ENCODE measurements at places on chromosomes 3 and 15.
A peak's percentile ranks its signal among the peaks of the same experiment; 100 is the strongest.

DNA sequence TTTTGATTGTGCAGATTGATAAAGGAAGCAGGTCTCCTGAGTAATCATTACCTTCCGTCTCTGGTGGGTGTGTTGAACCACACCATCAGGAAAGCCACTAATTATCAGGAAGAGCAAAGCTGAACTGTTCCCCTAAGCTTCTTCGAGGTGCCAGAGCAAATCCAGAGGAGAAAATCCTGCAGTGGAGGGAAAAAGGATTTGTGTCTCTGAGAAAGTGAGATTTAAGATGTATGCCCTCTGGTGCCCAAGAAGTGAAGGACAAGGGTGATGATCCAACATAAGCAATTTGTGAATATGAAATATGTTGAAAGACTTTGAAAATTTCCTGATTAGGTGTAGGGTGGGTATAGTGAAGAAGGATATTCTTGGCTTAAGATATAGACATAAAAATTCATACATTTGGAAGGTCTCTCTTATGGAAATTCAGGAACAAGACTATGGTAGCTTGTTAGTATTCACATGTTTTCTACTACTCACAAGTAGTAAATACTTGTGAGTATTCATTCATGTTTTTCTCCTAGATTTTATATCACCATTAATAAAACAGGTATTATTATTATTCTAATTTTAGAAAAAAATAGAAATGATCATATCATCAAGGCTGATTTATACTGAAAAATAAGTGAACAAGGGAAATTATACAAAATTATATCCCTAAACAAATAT, 34.8 kb downstream of the COMMD2 start:
- no peaks in the 10 kb centered on the region for H3K36me3 ChIP-seq
- H3K4me1 ChIP-seq, result no peaks in the 10 kb centered on the region
- DNase-seq, result no peak
- H3K27ac ChIP-seq, result no peak overlapping the region
- H3K27me3 ChIP-seq, result no peaks in the 10 kb centered on the region

DNA sequence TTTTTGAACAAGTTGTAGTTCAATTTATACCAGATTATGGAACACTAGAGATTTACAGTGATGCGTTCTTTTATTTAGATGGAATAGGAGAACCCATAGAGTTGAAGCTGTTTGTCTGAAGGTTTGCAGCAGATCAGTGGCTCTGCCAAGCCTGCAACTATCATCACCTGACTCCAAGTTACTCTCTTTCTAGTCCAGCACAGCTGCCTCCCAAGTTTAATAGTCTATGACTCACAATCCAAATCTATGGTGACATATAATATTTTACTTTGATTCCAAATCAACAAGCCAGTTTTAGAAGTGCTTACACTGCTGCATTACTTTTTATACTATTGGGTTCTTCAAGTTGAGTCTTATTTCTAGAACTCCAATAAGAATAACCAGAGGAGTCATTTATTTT, 400.4 kb downstream of the LPP start:
- peaks cover 11% of the 10 kb centered on the region for H3K36me3 ChIP-seq
- H3K27me3 ChIP-seq, result no peaks in the 10 kb centered on the region
- peaks cover 18% of the 10 kb centered on the region for H3K4me1 ChIP-seq

- H3K4me1 ChIP-seq, result peaks cover 34% of the 10 kb centered on the region
- H3K36me3 ChIP-seq, result peaks cover 2% of the 10 kb centered on the region
- DNase-seq, result no peak
- no peaks in the 10 kb centered on the region for H3K27me3 ChIP-seq
Observed at GRCh38 chr15:64311566-64311965, 44.4 kb downstream of the CSNK1G1 start.

DNA sequence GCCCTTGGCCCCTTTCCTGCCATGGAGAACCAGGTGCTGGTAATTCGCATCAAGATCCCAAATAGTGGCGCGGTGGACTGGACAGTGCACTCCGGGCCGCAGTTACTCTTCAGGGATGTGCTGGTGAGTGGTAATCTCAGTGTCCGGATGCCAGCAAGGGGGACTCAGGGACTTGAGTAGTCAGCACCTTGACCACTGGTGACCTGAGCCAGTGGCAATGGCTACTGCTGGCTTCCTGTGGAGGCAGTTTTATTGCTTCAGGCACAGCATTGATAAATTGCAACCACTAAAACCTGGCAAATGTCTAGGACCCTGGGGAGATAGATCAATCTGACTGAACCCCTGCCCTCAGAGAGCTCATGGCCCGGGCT, 830 bp downstream of the MAP2K5 start:
- no peak for DNase-seq
- H3K27me3 ChIP-seq, result no peaks in the 10 kb centered on the region
- peaks cover 13% of the 10 kb centered on the region for H3K36me3 ChIP-seq
- peak overlapping the region; percentile 99 for H3K27ac ChIP-seq
- H3K4me3 ChIP-seq, result peak overlapping the region; percentile 95

DNA sequence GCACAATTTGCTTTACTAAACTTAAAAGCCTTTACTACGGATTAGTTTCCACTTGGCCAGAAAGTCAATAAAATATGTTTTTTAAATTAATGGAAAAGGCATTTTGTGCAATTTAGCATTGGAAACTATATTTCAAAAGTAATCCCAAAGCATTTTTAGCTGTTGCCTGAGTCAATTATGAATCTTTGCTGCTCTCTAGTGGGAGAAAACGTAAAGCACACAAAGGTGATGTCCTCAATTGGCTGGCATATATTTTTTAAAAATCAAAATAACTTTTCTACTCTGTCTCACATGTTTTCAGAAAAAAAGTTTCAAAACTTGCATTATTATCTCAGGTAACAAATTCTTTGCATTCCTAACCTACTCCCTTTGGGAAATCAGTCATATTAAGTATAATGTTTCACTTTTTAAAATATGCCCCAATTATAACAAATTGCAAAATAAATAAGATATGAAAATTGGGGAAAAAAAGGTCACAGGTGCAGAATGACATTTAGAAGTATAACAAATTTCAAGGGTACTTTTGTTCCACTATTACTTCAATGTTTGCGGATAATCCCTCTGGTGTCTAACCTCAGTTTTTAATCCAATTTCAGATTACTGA, 47.2 kb upstream of the TEX55 start:
- no peaks in the 10 kb centered on the region for H3K4me1 ChIP-seq
- H3K27me3 ChIP-seq, result no peaks in the 10 kb centered on the region
- H3K4me3 ChIP-seq, result no peak overlapping the region
- no peak for DNase-seq

DNA sequence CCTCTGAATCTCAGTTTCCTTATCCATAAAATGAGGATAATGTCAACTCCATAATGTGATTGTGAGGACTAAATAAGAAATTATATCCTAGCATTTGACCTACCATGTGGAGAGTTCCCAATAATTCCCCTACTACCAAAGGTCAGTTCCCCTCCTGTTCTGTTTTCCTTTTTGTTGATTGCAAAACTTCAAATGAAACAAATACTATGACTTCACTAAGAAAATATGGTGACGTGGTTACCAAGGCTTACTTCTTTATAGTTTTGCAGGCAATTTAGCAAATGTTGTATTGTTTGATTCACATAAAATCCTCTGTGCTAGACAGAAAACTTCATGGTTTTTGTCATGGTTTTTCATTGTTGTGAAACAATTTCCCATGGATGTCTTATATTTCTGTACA, 153.8 kb upstream of the RORA start:
- peaks cover 59% of the 10 kb centered on the region for H3K27me3 ChIP-seq
- no peak for DNase-seq
- H3K4me1 ChIP-seq, result no peaks in the 10 kb centered on the region

DNA sequence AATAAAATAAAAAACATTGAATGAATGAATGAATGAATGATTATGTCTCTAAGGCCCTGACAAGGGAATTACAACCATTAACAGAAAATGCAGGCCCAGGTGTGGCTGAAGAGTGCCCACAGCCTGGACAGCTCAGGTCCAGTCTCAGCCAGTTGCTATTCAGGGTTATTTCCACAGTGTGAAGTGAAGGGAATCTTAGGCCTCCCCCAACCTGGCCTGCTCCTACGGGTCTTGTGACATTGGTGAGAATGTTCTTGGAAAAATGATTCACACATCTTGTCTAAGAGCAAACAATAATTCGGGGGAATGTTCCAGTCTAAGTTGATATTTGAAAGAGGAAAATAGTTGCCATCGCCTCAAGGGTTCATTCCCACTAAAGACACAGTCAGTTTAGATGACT, 37.0 kb downstream of the MINDY4B start:
- no peak overlapping the region for H3K4me3 ChIP-seq
- no peak for DNase-seq
- H3K27me3 ChIP-seq, result peaks cover 43% of the 10 kb centered on the region
- H3K36me3 ChIP-seq, result peaks cover 8% of the 10 kb centered on the region
- H3K27ac ChIP-seq, result no peak overlapping the region

GRCh38 chr3:42778644-42779043, 5.6 kb upstream of the CCDC13 start:
- DNase-seq, result no peak
- H3K27me3 ChIP-seq, result no peaks in the 10 kb centered on the region
- no peaks in the 10 kb centered on the region for H3K4me1 ChIP-seq
- H3K36me3 ChIP-seq, result peaks cover 12% of the 10 kb centered on the region
- no peak overlapping the region for H3K27ac ChIP-seq
- H3K4me3 ChIP-seq, result no peak overlapping the region

DNA sequence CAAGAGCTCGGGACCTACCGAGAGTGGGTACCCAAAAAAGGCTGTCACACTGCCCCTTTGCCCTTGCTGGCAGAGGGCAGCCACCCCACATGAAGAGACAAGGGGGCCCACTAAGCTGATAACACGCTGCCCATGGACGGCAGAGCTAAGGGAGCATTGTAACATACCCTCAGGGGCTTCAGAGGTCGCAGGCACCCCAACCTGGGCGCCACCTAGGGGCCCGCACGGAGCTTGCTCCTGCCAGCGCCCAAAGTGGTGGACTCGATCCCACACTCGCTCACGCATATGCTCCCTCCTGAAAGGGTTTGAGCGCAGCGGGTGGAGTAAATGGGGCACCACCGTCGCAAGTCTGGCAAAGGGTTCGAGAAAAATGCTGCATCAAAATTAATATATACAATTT, 975.4 kb downstream of the ZPLD1 start:
- H3K4me1 ChIP-seq, result no peaks in the 10 kb centered on the region
- DNase-seq, result no peak
- H3K36me3 ChIP-seq, result no peaks in the 10 kb centered on the region
- H3K4me3 ChIP-seq, result no peak overlapping the region
- H3K27me3 ChIP-seq, result no peaks in the 10 kb centered on the region

DNA sequence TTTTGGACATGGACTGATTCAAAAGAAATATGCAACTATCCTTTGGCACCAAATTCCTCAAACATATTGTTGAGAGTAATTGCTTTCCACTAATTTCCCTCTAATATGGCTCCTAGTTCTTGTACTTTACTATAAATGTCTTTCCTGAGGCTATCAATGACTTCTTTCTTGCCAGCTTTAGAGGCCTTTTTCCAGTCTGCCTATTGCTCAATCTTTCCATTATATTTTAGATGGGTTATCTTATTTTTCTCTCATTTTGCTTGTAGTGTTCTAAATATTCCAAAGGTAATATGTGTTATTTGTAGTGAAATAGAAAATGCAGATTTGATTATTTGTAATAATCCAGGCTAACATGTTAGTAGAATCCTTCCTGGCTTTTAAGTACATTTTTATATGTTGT, 11.5 kb upstream of the TEX9 start:
- H3K36me3 ChIP-seq, result no peaks in the 10 kb centered on the region
- H3K4me1 ChIP-seq, result no peaks in the 10 kb centered on the region
- H3K27ac ChIP-seq, result no peak overlapping the region
- no peak for DNase-seq
- no peak overlapping the region for H3K4me3 ChIP-seq
- peaks cover 11% of the 10 kb centered on the region for H3K27me3 ChIP-seq

DNA sequence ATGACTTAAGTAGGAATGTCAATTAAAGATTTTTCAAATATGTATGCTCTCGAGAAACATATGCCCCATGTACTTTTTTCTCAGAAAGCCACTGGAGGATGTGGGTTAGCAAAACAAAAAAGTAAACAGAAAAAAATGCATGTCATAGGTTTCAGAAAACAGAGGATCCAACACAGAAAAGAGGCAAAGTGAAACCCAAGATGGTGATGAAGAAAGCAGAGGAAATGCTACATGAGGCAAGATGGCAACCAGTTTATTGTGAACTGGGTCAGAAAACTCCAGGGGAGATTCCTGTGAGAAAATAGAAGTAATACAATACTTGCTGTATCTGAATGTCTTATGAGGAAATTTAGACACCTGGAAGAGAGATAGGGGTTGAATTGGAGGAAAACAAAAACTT, 30.8 kb upstream of the EOMES start:
- no peaks in the 10 kb centered on the region for H3K36me3 ChIP-seq
- no peak overlapping the region for H3K4me3 ChIP-seq
- H3K4me1 ChIP-seq, result peaks cover 18% of the 10 kb centered on the region

GRCh38 chr15:64681424-64682024, 93.9 kb downstream of the RBPMS2 start:
- H3K4me3 ChIP-seq, result no peak overlapping the region
- H3K27me3 ChIP-seq, result no peaks in the 10 kb centered on the region

- peaks cover 24% of the 10 kb centered on the region for H3K27me3 ChIP-seq
- H3K4me1 ChIP-seq, result no peaks in the 10 kb centered on the region
- H3K36me3 ChIP-seq, result no peaks in the 10 kb centered on the region
- no peak overlapping the region for H3K4me3 ChIP-seq
- DNase-seq, result no peak
Observed at GRCh38 chr15:81152339-81152738, 18.3 kb downstream of the CFAP161 start.

GRCh38 chr3:151726016-151726415, 7.7 kb upstream of the AADACL2 start:
- H3K36me3 ChIP-seq, result peaks cover 4% of the 10 kb centered on the region
- no peak overlapping the region for H3K27ac ChIP-seq
- H3K4me3 ChIP-seq, result no peak overlapping the region

DNA sequence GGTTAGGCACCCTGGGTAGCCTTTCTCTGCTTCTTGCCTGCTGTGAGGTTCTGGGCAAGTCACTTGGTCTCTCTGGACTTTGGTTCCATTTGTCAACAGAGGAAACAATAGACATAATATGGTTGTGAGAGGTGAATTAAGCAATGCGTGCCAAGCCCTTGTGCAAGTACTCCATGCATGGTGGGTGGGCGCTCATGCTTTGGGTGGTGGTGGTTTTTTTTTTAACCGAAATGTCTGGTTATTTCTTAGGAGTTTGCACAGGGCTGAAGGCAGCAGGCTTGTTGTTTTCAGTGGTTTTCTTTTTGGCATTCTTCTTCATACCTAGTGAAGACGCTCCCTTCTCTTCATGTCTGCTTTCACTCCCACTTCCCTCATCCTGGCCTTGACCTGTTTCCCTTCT, 84.2 kb upstream of the LRTM1 start:
- H3K27me3 ChIP-seq, result no peaks in the 10 kb centered on the region
- DNase-seq, result no peak
- no peak overlapping the region for H3K27ac ChIP-seq

GRCh38 chr3:27584874-27585273, 100.7 kb upstream of the SLC4A7 start:
- H3K27ac ChIP-seq, result no peak overlapping the region
- peaks cover 1% of the 10 kb centered on the region for H3K36me3 ChIP-seq
- peaks cover 3% of the 10 kb centered on the region for H3K4me1 ChIP-seq
- DNase-seq, result no peak
- H3K4me3 ChIP-seq, result no peak overlapping the region
- no peaks in the 10 kb centered on the region for H3K27me3 ChIP-seq

DNA sequence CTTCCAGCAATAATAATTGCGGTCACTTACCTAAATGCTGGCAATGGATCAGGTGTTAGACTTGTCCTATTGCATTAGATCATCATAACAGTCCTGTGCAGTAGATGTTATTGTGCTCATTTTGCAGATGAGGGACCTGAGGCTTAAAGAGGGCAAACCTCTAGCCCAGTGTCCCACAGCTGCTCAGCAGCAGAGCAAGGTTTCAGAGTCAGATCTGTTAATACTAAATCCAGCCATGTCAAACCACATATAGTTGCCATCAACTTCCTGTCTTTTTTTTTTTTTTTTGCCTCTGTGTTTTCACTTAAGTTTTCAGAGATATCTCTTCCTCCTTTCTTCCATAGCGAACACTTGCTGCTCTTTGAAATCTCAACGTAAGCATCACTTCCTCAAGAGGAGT, 12.1 kb downstream of the FEZF2 start:
- no peak for DNase-seq
- no peak overlapping the region for H3K27ac ChIP-seq
- no peaks in the 10 kb centered on the region for H3K36me3 ChIP-seq
- no peaks in the 10 kb centered on the region for H3K4me1 ChIP-seq

All from central memory CD8-positive, alpha-beta T cell (primary cell).